ENCODE measurements at places on chromosomes 12 and 14.

DNA sequence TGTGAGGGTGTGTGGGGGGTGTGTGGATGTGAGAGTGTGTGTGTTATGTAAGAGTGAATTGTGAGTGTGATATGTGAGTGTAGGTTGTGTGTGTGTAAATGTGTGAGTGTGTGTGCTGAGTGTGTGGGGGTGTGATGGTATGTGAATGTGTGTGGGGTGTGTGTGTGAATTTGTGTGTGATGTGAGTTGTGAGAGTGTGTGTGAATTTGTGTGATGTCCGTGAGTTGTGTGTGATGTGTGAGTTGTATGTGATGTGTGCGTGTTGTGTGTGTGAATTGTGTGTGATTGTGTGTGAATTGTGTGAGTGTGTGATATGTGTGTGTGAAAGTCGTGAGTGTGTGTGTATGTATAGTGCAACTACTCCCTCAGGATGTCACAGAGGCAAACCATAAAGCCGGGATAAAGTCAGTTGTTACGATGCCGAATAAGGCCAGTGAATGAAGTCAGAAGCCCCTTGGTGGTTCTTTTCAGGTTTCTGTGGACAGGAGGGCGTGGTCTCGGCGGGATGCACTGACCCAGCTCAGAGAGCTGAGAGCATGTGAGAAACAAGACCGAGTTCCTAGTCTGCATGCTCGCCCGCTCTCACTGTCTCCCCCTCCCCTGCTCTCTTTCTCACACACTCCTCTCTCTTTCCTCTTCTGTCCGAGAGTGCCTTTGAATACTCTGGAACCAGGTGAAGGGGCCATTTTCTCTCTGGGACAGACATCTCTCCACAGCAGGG lies 71.8 kb upstream of the MAX start:
- DNase-seq: no peak

DNA sequence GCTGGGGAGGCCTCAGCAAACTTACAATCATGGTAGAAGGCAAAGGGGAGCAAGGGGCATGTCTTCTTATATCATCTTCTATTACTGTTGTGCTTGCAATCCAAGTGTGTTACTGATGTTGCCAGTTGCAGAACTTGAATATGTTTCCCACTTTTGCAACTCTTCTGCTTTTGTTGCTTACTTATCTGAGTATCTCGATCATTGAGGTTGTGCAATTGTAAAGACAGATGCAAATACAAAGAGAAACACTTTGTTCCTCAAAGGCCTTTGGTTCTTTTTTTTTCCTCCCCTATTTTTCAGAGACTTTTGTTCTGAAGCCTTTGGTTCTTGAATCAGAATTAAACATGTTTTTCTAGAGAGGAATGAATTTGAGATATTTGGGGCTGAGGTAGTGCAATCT lies 3.7 kb upstream of the COX8C start:
- no peak for DNase-seq

DNA sequence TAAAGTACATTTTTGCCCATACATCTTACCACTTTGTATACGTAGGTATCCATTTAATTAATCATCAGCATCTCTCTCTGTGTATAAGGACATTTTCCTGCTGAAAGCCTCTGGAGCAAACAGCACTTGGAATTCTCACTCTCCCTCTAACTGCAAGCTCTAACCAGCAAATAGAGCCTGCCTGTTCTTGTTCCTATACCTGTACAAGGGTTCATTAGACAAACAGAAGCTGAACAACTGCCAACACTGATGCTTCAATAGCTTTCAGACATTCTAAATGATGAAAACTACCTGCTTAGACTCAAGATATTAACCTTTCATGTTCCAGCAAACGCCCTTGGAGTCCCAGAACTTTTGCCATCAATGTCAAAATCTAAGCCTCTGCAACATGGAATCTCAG lies 98.0 kb downstream of the KCNH5 start:
- no peak for DNase-seq

- DNase-seq: no peak
These were observed 82.3 kb downstream of the RIMBP2 start for GRCh38 chr12:130633771-130634170.

- DNase-seq: no peak
These were observed at the start of gene CCDC60 for GRCh38 chr12:119334430-119335170. CCDC60 (plus strand) TSS chr12:119334729; CDS start chr12:119335177, 448 bp downstream.

DNA sequence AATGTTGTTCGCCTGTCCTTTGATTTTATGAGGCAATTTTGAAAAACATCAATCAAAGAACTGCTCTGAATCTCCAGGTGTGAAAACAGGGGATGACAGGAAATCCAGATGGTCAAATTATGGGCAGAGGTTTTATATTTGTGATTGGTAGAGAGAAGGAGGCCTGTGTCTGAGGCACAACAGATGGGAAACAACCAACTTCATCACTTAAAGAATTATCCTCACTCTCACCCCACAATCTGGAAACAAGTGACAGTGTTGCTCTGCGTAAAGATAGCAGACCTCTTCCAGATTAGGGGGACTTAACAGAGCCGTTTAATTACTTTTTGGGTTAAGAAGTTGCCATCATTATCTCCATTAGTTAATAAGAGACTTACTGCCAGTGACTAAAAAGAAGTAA lies 64.1 kb upstream of the EGLN3 start:
- DNase-seq: no peak

GRCh38 chr12:66035288-66035966 lies 95.1 kb downstream of the LLPH start:
- DNase-seq: peak; percentile 29

DNA sequence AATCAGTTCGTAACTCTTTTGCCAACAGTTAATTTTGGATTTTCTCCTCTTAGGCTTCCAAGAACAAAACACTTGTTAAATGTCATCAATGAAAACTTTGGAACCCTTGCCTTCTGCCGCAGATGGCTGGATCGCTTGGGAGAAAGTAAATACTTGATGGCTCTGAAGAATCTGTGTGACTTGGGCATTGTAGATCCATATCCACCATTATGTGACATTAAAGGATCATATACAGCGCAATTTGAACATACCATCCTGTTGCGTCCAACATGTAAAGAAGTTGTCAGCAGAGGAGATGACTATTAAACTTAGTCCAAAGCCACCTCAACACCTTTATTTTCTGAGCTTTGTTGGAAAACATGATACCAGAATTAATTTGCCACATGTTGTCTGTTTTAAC lies 37.7 kb downstream of the USP44 start:
- no peak for DNase-seq

DNA sequence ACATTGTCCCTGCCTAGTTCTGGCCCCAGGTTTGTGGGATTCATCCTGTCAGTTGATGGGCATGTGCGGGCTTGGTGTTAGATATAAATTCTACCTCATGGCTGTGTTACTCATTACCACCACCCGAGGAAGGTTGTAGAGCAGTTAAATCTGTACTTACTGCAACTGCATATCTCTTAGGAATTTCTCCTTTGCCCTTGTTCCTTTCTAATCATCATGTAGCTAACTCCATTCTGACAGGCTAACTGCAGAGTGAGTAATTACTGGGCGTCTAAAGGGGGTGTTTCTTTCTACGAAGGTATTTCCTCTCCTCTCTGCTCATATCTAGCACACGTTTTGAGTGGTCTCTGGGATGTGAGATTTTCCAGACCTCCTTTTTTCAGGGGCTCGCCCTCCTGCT lies 1076.7 kb downstream of the TMTC2 start:
- no peak for DNase-seq

DNA sequence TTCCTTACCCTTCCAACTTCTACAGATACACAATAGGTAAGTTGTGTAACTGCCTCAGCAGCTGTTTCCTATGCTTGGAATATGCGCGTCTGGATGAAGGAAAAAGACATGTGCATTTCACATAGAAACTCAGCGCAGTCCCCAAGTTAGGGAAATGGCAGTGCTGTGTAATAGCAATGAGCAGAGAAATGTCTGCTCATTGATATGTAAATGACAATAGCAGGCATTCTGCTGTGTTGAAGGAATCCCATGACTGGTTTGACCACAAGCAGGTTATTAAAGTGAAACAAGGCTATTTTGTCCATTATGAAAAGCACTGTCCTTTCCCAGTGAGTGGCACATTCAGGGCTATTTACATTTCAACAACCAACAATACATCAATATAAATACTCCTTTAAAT lies 106.6 kb downstream of the BTG1 start:
- no peak for DNase-seq

DNA sequence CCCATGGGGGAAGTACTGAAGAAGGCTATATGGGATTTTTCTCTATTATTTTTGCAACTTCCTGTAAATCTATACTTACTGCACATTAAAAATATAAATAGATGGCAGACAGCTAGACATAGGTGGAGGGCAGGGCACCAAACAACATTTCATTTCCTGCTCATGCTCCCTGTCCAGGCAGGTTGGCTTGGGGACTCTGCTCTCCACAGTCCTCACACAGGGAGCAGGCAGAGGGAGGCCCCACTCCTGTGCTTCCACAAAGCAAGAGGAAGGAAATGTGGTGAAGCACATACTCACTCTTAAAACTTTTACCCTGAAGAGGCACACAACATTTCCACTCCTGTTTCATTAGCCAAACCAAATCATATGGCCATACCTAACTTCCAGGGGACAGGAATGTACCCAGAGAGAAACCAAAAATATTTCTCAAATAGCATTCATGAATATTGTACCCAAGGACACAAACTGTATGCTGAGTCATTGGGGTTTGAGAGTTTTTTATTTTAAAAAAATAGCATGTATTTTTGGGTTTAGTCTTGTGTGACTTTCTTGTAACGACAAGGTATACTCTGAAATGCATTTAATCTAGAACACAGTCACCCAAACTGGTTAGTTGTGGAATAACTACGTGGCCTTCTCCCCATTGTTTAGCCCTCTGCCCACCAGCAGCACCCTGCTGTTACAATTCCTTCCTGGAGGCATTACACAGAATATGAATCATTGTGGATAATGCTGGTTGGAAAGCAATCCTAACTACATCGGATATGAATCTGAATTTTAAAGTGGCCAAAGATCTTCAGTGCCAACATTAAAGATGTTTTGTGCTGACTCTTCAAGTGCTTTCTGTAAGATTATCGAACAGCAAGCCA lies 40.9 kb downstream of the RTN1 start:
- DNase-seq: no peak

DNA sequence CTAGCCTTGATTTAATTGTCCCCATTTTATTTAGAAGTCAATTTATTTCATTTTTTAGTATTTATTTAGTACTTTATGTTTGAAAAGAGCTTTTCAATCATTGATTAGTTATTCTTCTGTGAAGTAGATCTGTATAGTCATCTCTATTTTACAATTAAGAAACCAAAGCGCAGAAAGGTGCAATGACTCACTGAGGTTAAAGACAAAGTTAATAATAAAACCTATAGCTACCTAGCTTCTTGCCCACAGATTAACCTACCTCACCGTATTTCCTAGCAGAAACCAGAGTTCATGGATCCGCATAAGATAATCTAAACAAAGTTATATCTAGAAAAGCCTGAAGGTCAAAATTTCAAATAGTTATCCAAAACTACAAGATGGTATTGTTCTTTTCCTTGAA lies 176.4 kb downstream of the GRIN2B start:
- no peak for DNase-seq

GRCh38 chr12:11228296-11228879 lies 41.1 kb downstream of the PRB3 start:
- DNase-seq: peak; percentile 16

GRCh38 chr12:109999983-110000505 lies 814 bp downstream of the ANKRD13A start:
- no peak for DNase-seq

GRCh38 chr12:106114447-106115068 lies 24.2 kb downstream of the NUAK1 start:
- DNase-seq: no peak

Measured in bone marrow (tissue), 2 donors.